ENCODE measurements at places on chromosomes 1 and 21.
A peak's percentile ranks its signal among the peaks of the same experiment; 100 is the strongest.

DNA sequence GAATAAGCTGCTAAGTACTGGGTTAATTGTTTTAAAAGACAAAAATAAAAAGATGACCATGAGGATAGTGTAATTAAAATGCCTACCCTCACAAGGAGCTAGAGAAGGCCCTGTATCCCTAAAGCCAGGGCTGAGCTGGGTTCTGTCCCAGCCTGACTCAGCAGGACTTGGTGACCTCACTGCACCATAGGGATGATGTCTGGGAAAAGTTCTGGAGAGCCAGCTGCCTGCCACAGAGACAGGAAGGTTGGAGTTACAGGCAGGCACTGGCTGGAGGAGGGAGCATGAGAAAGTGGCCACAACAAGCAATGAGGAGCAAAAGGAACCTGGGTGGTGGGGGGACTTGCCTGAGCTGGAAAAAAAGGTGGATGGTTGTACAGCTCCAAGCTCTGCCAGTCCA lies 5.7 kb upstream of the TNR start:
- DNase-seq, result peak; percentile 62

- DNase-seq, result no peak
Observed at GRCh38 chr1:39522661-39523567, 31.5 kb downstream of the BMP8A start.

GRCh38 chr1:113048064-113048463 lies 24.9 kb upstream of the LRIG2 start:
- DNase-seq, result no peak

GRCh38 chr1:117346206-117346928 lies 20.9 kb upstream of the MAN1A2 start:
- no peak for DNase-seq

DNA sequence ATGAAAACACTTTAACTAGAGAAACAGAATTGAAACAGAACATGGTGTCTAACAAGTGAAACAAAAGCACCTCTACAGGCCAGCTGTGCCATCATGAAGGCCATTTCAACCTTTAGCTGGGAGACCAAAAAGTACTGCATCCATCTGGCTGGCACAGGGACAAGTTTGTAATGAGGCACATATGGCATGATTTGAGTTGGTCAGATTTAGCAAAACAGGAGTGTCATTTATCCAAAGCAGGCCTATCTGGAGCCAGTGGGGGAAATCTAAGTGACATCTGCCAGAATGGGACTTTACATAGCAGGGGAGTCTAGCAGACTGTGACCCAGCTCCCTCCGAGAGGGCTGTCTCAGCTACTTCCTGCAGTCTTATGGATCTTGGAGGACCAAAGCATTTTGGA lies 51.9 kb downstream of the DNTTIP2 start:
- DNase-seq, result no peak
